Amygdala (tissue), 56 donors: ENCODE measurements at places on chromosomes 1 and 21.
A peak's percentile ranks its signal among the peaks of the same experiment; 100 is the strongest.

DNA sequence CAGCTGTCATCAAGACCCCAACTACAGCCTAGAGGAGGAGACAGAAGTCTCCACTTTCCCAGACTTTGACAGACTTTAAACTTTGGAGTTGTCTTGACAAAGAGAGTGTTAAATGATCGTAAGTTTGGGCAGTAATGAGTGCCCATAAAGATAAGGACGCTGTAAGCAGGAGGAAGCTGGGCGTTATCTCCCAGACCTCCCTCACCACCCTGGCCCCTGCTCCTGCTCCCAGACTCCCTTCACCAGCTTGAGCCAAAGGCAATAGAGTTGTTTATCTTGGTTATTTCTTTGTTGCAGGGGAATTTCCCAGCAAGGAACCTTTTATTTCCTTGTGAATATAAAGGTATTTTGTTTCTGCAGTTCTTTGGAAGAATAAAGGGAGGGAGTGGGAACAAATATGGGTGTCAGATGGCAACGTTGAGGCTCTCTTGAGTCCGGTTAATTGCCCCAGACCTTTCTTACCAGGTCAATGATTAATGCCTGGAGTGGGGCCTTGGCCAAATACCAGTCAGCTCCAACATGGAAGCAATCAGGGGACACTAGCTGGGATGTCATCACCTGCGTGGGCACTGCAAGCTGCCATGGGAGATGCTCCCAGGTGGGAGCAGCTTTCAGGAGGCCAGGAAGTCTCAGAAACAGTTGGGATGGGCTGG, 4.4 kb downstream of the PIGR start:
- no peak for DNase-seq

DNA sequence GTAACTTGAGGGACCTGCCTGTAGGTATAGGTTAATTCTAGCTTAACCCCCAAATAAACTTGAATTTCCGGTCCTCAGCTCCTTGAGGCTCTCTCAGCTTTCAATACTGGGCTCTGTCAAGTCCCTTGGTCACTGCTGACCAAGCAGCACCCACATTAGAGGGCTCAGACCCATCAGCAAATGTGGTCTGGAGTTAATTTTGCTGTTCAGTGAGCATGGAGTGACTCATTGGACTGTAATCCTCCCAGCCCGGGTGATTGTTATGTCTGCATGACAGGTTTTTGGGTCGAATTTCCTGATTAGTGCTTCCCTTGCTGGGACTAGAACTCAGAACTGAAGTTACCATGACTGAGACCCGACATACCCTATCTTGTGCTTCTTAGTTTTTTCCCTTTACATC, 130.6 kb downstream of the URB2 start:
- no peak for DNase-seq

GRCh38 chr1:88401313-88401712, 282.8 kb upstream of the PKN2 start:
- no peak for DNase-seq

DNA sequence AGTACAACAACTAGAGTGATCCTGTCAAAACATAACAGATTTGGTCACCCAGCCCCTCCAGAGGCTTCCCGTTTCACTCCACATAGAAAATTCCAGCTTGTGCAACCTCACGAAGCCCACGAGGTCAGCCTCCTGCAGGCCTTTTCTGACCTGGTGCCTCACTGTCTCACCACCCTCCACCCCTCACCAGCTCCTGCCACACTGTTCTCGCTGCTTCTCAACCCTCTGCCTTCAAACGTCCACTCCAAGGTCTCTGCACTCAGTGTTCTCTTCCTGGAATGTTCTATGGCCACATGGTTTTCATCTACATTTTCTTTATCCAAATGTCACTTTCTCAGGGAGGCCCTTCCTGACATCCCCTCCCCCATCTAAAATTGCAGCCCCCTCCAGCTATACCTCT, 178.9 kb downstream of the DHRS3 start:
- no peak for DNase-seq

GRCh38 chr21:33207449-33208149, 22.1 kb upstream of the IFNAR2 start:
- no peak for DNase-seq

DNA sequence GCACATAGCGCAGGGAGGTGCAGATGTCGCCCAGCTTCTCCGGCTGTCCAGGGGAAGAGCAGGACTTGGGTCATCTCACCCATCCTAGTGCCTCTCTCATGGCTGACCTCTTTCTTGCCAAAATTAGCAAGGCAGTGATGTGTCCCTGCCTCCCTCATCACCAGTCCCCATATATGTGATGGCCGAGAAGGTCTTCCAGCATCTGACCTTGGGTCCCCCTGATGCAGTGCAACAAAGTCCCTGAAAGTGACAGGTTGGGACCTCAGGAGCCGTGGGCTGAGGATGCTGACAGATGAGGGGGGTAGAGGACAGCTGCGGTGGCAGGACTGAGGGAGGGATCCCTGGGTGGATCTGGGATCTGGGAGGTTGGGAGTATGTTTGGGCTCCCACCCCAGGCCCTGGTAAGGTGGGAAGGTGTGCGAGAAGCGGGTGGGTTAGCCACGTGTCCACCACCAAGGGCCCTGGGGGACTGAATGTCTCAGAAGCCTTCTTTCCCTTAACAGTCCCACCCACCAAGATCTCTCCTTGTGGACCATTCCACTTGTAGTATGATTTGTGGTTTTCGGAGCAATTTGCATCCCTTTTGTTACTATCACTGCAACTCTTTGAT, 109.7 kb downstream of the SYT2 start:
- no peak for DNase-seq

DNA sequence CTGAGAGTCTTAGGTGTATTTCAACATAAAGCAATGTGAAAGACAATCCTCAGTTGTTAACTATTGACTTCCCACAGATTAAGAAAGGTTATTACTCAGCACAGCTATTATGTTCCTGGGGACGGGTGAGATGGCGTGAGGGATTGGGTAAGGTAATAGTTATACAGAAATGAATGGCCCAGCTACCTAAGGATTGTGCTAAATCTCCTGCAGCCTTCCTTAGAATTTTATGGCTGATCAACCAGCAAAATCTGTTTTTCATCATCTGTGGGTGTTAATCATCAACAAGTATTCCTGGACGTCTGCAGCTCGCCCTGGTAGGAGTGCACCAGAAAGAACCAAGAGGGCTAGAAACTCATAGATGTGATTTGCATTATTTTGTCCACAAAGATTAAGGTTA, 146.0 kb upstream of the IVNS1ABP start:
- no peak for DNase-seq

DNA sequence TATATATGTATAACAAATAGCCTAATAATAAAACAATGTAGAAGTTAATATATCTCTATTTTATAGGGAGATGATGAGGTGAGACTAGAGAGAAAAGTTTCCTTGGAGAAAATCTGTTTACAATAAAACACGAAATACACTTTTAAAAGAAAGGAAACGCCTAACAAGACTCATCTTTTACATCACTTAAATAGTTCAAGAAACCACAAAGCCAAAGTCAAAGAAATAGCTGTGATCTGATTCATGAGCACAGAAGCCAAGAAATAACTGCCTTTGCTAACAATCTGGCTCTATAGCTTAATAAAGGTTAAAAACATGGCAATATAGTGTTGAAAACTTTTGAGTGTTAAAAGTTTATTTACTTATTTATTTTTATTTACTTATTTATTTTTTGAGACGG, 61.5 kb downstream of the TOR3A start:
- DNase-seq: no peak

DNA sequence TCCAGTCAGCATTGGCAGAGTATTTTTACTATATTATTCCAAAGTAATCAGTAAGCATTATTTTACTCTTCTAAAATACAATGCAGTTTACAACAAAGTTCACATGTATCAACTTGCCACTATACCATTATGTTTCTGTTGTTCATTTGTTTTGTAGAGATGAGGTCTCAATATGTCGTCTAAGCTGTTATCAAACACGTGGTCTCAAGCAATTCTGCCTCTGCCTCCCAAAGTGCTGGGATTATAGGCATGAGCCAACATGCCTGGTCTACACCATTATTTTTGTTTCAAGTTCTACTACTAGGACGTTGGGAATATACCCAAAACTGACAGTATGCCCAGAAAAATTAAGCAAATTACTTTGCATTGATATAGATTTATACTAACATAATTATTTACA, 19.8 kb downstream of the FAF1 start:
- DNase-seq: no peak

- peak; percentile 60 for DNase-seq
Measured at GRCh38 chr1:243495442-243496186, 239.8 kb downstream of the SDCCAG8 start.

- DNase-seq: no peak
Measured at GRCh38 chr1:200903793-200904192, 9.1 kb downstream of the INAVA start.

DNA sequence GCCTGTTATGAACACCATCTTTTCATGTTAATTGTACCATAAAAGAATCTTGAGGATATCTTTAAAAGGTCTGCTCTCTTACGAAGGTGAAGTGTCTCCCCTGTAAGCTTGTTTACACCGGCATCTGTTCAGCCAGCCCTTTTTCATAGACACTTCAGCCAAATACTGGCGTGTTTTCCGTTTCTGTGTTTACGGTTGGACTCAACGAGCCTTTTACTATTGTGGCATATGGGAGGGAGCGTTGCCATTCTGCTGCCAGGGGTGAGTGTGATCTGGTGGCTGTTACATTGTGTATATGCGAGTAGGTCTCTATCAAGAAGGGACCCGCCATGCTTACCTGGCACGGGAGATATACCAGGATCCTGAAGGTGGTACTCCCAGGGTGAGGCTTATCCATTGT, 433.8 kb downstream of the CAMTA1 start:
- no peak for DNase-seq

DNA sequence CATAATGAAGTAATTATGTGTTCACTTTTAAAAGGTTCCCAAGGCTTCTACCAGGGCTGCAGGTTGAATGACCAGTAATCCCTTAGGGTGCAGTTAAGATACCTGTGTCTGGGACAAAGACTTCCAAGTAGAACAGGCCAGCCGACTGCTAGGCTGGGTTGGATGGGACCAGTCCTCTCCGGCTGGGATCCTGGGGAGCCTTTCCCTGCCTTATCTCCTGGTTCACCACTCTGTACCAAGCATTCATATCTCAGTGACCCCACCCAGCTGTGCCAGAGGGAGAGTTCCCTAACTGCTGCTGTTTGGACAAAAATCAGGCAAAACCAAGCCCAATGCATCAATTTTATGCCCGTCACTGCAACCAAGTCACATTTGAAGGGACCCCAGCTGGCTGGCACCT, 116.2 kb upstream of the ATP1A1 start:
- DNase-seq: no peak

DNA sequence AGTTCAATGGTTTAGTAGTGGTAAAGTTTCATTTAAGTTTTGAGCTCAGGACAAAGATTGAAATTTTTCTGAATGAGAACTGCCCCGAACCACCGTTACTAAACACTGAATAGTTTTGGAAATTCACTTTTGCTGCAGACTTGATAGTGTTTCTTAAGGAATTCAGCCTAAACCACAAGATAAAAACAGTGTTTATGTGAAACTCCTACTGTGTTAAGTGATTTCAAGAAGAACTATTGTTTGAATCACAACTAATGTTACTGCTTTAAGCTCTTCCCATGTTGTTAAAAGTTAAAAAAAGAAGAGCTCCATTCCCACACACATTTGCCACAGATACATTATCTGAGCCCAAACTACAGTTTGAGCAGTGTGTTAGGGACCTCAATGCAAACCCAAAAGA, 159.2 kb downstream of the DYRK1A start:
- no peak for DNase-seq

DNA sequence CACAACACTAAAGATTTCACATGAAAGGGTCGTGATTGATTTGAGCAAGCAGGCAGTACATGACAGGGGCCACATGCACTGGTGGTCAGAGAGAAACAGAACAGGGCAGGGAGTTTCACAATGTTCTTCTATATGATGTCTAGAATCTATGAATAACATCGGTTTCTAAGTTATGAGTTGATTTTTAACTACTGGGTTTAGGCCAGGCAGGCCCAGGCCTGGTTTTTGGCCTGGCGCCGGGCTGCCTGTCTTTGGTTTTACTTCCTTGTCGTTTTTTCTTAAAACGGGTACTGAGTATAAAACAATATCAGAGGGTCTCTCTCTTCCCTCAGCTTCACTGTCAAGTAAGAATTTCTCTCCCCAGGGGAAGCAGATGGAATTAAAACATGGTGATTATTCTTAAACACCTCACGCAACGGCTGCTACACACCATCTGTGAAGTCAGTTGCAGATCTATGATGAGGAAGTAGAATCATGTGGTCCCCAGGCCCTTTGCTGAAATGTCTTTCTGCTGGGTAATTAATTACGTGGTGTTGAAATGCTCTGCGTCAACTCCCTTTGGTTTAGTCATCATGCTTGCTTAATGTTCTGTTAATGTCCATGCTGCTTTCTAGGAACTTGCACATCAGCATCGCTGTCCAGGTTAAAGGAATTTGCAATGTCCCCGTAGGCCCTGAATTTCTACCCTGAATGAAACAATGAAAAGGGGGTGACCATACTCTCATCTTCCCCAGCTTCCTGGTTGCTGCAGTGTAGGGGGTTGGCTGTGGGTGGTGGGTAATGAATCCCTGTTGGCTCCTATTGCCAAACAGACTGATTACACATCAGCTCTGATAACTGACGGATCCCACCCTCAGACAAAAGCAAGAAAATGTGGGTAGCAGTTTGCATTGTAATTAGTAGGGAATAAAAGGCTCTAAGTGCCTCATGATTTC, 70.3 kb downstream of the SERINC2 start:
- no peak for DNase-seq

GRCh38 chr1:66298464-66298863, 235.5 kb upstream of the SGIP1 start:
- no peak for DNase-seq

DNA sequence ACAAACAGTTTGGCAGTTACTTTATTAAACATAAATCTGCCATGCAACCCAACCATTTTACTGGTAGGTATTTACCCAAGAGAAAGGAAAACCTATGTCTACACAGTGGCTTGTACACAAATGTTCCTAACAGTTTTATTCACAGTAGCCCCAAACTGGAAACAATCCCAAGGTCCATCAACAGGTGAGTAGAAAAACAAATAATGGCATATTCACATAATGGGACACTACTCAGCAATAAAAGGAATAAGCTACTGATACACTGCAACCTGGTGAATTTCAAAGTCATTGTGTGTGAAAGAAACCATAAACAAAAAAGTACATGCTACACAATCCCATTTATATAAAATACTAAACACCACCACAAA, 12.7 kb downstream of the KYAT3 start:
- DNase-seq: no peak
